Right lung (tissue), 10 donors: ENCODE measurements at places on chromosomes 5 and 9.

DNA sequence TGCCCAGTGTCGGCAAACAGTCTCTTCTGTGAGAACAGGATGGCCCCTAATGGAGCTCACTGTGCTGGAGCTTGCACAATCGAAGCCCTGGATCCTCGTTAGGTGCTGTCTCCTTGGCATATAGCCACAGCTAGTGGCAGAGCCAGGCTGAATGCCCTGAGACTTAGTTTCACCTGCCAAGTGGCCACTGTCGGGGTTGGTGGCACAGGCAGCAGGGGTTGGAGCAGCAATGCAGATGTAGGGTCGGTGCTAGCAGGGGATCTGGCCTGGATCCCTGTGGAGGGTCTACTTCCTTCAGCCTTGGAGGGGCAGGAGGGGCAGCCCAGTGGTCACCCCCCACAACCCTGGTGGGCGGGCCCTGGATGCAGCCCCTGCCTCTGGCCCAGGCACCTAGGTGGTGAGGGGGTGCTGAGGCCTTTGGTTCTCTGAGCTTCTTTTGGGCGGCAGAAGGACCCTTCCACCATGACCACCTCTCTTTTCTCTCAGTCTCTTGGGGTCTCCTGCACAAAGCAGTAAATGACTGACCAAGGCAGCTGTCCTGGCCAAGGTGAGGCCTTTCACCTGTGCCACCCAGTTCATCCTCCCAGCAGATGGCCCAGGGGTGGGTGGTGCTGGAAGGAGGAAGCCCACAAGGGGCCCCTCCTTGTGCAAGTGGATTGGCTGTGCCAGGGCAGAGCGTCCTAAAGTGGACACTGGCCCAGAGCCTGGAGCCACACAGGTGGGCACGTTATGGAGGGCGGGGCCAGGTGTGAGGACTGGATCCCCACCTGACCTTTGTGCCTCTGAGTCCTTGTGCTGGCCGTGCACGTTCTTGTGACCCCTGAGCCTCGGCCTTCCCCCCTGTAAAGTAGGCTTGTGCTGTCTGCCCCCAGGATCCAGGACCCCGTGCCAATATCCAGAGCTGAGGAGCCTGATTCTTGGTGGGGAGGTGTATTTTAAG, 44.8 kb downstream of the PHF2 start:
- no peak for DNase-seq

DNA sequence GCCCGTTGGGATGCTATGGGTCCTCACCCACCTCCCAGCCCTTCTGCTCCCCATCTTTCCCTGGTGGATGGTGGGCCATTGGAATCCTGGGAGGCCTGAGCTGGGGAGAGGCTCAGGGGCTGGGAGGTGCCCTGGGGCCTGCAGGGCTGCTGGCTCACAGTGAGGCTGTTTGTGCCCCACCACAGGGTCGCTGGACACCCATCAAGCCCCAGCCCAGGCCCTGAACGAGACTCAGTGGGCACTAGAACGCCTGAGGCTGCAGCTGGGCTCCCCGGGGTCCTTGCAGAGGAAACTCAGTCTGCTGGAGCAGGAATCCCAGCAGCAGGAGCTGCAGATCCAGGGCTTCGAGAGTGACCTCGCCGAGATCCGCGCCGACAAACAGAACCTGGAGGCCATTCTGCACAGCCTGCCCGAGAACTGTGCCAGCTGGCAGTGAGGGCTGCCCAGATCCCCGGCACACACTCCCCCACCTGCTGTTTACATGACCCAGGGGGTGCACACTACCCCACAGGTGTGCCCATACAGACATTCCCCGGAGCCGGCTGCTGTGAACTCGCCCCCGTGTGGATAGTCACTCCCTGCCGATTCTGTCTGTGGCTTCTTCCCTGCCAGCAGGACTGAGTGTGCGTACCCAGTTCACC, 4.9 kb upstream of the AIF1L start:
- DNase-seq: no peak

DNA sequence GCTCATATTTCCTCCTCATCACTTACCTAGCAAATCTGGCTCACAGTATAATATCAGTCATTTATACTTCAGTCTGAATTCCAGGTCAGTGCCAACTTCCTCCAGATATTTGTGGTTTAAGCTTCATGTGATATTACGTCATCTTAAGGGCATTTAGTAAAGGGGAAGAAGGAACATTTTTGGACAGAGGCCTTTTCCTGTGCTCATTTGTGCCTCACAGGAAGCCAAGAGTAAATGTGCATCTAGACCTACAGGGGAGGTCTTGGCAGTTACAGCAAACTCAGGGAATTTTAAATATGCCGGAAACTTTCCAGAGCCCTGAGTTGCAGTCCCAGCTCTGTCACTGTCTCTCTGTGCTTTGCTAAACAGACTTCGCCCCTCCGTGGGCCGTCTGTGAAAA, 12.3 kb upstream of the KCNIP1 start:
- DNase-seq: peak; percentile 27

DNA sequence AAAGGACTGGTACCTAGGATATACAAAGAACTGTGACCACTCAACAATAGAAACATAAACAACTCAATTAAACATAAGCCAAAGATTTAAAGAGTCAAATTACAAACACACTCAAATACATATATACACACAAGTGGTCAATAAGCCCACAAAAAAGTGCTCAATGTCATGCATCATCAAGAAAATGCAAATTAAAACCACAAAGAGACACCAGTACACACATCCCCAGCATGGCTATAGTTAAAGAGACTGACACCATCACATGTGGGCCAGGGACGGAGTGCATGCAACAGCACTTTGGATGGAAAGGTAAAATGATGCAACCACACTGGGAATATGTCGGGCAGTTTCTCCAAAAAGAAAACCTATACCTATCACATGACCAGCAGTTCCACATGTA, 89.7 kb downstream of the CAAP1 start:
- DNase-seq: no peak

GRCh38 chr5:151643388-151643787, 43.3 kb downstream of the SPARC start:
- no peak for DNase-seq

DNA sequence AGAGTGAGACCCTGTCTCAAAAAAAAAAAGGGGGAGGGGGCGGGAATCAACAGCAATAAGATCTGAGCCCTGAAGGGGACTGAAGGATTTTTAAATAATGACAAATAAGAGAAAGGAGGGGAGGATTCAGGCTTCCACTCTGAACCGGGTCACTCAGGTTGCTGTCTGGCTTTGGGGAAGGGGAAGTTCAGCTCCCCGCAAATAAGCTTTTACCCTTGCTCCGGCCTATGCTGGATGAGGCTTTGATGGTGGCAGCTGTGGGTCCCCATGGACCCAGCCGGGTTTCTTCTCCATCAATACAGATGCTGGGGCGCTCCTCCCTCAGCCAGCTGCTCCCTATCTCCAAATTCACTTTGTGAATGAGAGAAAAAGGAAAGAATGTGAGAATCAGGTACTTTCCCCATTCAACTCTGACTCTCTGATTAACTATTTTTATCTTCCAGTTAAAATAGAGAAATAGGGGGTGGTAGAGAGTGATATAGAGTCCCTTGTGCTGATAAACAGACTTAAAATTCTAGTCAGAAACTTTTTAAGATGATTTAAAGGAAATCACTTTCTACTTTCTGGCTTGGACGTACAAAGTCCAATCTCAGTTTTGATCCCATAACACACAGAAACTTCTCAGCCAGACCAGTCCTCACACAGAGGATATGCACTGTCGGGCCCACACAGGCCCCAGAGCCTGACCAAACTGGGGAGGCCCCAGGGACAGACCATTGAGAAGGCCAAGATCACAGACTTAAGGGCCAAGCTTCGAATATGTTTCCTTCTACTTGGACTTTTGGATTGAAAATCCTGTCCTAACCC, 39.6 kb downstream of the C5orf15 start:
- no peak for DNase-seq

- DNase-seq: no peak
These were observed 6.6 kb upstream of the FBP1 start for GRCh38 chr9:94645901-94646300.

- no peak for DNase-seq
These were observed 18.1 kb downstream of the ADAMTS2 start for GRCh38 chr5:179327021-179327735.

GRCh38 chr9:113462781-113463286, 693 bp upstream of the RGS3 start:
- DNase-seq: no peak

GRCh38 chr5:104815212-104815611, 1252.6 kb upstream of the NUDT12 start:
- DNase-seq: no peak

- peak; percentile 53 for DNase-seq
These were observed 423 bp upstream of the ABCA2 start for GRCh38 chr9:137028263-137029057.

GRCh38 chr5:171521219-171521633, 101.8 kb downstream of the FGF18 start:
- no peak for DNase-seq

- no peak for DNase-seq
These were observed 61.0 kb upstream of the PCA3 start for GRCh38 chr9:76703270-76703669.

GRCh38 chr9:95497772-95498171, 19.0 kb downstream of the PTCH1 start:
- DNase-seq: peak; percentile 92
